ENCODE measurements at places on chromosomes 5 and 9.
A peak's percentile ranks its signal among the peaks of the same experiment; 100 is the strongest.

DNA sequence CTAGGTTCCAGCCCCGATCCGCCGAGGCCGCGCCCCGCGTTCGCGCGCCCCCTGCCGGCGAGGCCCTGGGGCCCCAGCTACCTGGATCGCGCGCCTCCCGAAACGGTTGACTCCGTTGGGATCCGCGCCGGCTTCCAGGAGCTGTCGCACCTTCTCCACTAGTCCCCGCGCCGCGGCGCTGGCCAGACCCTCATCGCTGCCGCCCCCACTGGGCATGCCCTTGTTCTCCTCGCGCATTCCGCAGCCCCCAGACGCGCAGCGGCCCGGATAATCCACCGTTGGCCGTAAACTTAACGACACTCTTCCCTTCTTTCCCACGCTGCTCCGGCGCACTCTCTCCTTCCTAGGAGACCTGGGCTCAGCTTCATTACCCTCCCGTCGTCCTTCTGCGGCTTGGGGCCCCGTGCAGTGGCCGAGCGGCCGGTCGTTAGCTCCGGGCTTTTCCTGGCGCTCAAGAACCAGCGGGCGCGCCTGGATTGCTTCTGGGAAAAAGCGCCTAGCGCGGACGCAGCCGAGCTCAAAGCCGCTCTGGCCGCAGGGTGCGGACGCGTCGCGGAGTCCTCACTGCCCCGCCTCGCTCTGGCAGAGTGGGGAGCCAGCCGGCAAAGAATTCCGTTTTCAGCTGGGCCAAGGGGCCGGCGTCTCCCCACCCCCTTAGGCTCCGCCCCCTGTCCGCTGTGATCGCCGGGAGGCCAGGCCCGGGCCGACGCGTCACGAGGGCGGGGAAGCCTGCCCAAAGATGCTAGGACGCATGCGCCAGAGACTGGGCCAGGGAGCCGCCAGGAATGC is at the start of gene CDKN2B:
Gene CDKN2B (minus strand): TSS at position 589 of the 789 bp plus-strand sequence. CDS start 352 bp downstream, at position 237.
- peak; percentile 66 for DNase-seq

- no peak for DNase-seq
These were observed 58.7 kb downstream of the ERGIC1 start for GRCh38 chr5:172892713-172893112.

DNA sequence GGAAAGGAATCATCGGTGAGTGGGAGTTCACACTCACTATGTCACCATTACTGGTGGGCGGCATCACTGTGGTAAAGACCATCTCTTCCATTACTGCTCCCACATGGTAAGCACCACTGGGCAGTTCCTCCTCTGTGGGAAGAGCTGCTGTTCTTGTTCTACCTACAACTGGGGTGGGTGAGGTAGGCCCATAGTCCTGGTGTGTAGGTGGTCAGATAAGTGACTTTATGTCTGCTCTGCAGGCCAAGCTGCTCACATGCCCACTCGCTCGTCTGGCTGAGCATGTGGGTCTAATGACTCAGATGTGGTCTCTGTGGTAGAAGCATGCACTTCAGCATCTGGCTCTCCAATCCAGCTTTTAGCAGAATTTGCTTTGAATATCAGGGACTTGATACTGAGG is 82.9 kb downstream of the TMEM215 start:
- DNase-seq, result no peak

DNA sequence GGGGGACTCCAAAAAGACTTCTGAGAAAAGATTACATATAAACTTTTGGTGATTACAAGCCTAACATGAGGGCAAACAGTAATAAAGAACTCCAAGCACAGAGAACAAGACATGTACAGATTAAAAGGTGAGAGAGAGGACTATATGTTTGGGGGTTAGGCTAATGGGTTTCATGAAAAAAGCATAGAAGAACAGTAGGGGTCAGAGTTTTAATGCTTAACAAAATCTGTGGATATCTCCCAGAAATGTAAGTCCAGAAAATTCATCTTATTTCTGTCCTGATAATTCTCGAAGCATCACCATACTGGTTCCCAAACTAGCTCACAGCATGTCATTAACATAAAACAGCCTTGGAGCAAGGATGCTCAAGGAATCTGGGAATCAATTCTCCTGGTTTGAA is 137.2 kb downstream of the ARRDC3 start:
- no peak for DNase-seq

GRCh38 chr5:26148569-26149107 is 889.7 kb downstream of the CDH9 start:
- no peak for DNase-seq

DNA sequence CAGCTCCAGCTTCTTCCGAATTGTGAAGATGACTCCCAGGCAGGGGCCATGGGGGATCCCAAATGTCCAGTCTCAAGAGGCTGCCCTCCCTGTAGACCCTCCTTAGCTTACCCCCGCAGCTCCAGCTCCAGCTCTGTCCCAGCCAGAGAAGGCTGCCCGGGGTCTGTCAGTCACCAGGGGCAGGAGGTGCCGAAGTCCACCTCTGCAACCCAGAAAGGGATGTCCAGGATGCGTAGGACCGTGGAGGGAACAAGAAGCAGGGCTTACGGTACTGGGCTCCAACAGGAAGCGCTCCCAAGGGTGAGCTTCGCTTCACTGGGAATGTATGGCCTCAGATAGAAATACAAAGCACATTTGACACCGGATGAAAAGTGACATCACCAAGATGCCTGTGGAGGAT is 6.0 kb downstream of the IPPK start:
- DNase-seq, result no peak

DNA sequence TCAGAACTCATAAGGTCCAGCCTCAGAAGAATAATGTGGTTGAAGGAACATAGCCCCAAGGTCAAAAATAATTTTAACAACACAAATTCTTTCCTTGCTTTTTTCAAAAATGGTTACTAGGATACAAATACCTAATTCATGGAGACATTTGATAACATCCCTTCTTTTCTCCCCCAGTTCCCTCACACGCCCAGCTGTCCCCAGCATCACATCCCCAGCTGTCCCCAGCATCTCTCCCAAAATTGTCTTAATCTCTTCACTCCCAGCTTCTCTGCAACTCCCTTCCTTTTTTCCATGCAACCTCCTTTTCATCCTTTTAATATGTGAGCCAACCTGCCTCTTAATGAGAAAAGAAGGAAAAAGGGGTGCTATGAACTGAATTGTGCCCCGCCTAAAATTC is 77.8 kb downstream of the FSTL4 start:
- no peak for DNase-seq

DNA sequence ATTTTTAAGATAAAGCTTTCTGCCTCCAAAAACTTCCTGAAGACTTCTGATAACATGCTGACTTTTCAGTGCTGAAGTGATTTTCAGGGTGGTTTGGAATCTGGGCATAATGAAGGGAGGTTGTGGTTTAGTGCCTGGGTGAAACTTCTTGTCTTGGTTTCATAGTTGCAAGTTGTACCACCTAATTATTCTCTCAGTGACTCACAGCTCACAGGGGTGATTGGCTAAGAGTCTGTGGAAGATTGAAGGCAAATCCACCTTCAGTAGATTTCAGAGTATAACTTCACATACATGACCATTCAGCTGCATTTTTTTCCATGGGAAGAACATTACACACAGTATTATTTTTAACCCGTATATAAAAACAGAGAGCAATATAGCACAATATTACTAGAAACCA is 199.9 kb downstream of the PTTG1 start:
- DNase-seq, result no peak

DNA sequence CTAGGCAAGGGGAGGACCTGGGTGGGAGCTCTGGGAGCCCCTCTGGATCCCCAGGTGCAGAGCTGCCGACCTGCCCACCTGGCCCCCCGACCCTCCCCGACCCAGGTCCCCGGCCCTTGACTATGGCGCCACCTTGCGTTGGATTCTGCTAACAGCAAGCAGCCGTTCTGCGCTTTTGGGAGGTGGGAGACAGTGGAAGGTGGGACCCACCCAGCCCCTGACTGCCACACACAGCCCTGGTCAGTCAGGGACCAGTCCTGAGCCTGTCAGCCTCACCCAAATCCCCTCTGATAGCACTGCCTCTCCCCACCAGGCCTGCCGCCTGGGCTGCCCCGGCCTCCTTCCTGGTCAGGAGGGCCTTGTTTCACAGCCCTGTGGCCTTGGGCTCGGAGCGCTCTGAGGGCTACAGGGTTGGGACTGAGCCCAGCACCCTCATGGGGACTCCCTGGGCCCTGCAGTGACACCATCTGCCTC is 77.9 kb downstream of the HMCN2 start:
- no peak for DNase-seq

- DNase-seq, result no peak
These were observed 7.6 kb upstream of the IRX4 start for GRCh38 chr5:1890296-1890695.

DNA sequence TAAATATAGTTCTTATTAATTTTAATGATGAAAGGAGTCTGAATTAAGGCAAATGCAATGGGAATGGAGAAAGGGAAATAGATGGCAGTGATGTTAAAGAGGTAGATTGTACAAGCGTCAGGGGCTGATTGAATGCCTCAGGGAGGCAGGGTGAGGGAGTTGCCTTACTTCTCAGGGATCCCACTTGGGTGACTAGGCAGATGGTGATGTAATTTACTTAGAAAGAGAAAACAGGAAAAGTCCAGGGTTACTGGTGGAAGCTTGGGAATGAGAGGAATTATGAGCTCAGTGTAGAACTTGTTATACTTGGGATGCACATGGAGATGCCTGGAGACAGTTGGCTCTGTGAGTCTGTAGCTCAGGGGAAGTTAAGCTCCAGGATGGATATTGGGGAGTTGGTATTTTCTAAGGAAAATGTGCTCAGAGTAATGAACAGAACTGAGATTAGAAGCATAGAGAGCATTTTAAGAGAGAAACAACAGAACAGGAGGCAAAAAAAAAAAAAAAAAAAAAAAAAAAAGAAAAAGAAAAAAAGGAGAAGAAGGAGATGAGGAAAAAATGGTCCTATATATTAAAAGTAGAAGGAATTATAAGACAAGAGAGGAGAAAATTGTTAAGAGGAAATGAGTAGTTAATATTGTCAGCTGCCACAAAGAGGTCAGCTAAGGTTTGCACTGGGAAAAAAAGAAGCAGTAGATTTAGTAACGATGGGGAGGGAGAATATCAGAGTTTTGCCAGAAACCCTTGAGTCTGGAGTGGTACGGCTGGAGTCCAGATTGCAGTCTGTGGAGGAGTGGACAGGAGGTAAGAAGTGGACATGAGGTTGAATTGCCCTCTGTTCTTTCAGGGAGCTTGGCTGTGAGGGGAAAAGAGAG is 88.0 kb upstream of the ELL2 start:
- DNase-seq, result no peak

DNA sequence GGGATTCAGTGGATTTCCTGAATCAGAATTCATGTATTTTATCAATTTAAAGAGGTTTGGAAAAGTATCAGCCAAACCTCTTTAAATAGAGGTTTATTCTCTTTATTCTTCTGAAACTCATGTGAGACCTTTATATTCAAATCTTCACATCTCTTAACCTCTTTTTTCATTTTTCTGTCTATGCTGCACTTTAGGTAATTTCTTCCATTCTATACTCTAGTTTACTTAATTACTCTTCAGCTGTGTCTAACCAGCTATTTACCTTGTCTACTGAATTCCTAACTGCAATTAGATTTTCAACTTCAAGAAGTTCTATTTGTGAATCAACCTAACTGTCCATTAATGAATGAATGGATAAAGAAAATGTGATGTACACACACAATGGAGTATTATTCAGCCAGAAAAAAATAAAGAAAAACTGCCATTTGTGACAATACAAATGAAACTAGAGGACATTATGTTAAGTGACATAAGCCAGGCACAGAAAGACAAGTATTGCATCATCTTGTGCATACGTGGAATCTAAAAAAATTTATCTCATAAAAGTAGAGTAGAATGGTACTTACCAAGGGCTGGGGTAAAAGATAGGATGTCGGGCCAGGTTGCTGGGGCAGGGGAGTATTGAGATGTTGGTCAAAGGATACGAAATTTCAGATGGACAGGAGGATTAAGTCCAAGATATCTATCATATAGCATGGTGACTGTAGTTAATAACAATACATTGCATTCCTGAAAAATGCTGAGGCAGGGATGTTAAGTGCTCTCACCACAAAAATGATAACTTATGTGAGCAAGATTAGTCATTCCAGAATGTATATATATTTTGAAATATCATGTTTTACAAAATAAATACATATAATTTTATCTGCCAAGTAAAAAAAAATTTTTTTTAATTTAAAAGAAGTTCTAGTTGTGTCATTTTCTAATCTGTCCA is 129.5 kb upstream of the LRRTM2 start:
- DNase-seq, result no peak

GRCh38 chr9:128771094-128771721 is 519 bp downstream of the ZER1 start:
- DNase-seq, result no peak

DNA sequence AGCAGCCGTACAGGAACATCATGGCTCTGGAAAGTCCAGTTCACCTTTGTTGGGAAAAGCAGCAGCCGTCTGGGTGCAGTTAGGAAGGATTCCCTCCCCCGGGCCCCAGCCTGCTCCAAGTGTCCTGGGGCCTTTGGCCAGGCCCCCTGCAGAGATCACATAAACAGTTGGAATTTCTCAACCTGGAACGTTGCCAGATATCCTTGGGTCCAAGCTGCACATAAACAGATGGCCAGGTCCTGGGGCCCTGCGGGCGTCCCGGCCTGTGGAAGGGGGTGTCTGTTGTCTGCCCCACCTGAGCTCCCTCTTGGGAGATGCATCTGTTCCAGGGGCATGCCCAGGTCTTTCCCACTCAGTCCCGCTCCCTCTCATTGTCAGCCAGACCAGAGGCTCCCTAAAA is 92.7 kb downstream of the COL5A1 start:
- DNase-seq, result no peak

DNA sequence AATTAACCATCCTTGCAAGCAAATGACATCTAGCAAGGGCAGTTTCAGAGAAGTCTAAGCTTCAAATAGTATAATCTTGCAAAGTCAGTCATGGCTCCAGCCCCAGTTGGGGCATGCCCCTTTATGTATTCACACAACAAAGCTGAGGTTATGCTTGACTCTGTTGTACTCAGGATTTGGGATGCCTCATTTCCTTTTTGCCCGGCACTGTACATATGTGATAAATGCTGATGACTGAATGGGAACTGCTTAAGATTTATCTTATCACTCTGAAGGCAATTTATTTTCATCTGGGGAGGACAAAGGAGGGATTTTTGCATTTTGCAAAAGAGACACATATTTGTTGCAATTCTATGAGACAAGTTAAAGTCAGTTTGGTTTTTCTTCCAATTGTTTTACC is 219.2 kb downstream of the TRPM3 start:
- DNase-seq, result no peak

DNA sequence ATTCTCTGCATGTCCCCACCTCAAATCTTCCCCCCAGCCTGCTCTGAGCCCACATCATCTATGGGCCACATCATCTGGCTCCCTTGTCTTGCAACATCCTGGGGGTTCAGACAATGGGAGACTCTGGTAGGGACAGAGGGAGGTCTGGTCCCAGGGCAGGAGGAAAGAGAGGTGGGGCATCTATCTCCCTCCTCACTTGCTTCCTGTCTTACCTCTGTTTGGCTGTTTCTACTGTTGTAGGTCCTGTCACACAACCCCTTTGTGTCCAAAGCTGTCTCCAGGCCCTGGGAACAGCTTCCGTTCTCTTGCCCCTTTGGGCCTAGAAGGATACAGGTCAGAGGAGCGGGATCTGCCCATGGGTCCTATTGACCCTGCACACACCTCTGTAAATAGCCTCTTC is 227.2 kb downstream of the NSG2 start:
- no peak for DNase-seq

- no peak for DNase-seq
These were observed 133.6 kb downstream of the PTPRD start for GRCh38 chr9:10479172-10479571.
